B cell (primary cell): ENCODE measurements at places on chromosomes 3 and 15. TPM values are rescaled to one million over a fixed set of nuclear protein-coding genes. Genes with fewer than 3 reads are reported as not detected.

DNA sequence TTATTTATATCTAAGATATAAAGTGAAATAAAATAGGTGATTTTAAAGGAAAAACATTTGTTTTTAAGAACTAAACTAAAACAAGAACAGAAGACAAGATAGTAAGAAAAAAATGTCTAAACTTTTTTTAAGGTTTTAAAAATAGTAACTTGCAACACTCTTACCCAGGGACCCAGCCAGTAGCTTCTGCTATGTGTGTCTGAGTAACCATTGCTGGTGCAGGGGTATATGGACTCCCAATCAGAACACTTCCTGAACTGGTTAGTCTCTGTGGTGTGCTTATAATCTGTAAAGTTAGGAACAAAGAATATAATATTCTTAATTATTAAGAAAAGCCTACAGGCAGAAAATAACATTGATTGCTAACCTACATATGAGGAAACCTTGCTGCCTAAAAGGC, 118.4 kb downstream of the ATP1B3 start:
- H3K27ac ChIP-seq: no peak overlapping the region
- peaks cover 2% of the 10 kb centered on the region for H3K36me3 ChIP-seq
- H3K27me3 ChIP-seq: no peaks in the 10 kb centered on the region
- no peak overlapping the region for H3K4me3 ChIP-seq
- no peak for DNase-seq

FETUB gene
- not detected in 2 replicates for total RNA-seq

SLC22A14 gene
- total RNA-seq: not detected in 2 replicates

FBXL22 gene
- total RNA-seq: 2.0 and 2.5 TPM in 2 replicates

DNA sequence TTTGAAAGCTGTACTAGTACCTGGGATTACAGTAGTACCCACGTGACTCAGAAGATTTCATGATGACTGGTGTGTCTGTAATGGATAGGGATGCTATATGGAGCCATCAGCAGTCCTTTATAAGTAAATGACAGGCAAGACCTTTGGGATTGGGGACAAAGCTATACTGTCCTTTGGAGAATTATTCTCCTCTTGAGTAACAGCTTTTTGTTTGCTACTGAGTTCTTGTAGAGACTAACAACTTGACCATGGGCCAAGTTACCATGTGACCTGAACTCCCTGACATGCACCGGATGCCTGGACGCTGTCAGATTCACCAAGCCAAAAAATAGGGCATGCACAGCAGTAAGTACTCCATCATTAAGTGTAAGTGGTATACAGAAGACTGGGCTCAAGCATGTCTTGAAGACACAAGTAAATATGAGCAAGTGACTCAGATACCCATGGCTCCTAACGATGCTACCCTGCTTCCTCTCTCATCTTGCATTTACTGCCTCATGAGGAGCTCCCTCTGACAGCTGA, 12.9 kb downstream of the SEC11A start:
- H3K4me1 ChIP-seq: peaks cover 9% of the 10 kb centered on the region
- H3K27me3 ChIP-seq: no peaks in the 10 kb centered on the region
- H3K27ac ChIP-seq: no peak overlapping the region
- no peak overlapping the region for H3K4me3 ChIP-seq

CLEC3B gene
- 0.34 TPM in 1 of 2 replicates, not detected in the other for total RNA-seq

DNA sequence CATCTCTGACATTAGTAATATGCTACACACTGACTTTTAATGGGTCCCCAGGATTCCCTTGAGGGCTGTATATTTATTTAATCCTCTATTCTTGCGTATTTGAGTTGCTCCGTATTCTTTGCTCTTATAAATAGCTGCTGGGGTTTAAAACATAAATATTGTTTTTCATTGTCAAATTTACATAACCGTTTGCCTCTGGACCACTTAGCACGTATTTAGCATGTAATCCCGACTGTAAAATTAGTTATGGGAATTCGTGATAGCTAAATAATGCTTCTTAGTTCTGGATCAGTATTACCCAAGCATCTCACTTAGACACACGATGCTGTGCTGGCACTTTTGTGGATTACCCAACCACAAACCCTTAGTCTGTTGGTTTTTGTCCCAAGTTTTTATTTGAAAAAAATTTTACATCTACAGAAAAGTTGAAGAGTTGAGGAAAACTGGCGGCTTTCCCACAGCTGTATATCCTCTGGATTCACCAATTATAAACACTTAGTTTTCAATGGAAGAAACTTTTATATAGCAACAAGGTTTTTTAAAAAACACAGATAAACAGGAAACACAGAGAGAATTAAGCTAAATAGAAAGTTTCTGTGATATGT, 296.8 kb upstream of the TPM1 start:
- no peaks in the 10 kb centered on the region for H3K4me1 ChIP-seq
- DNase-seq: no peak
- H3K27ac ChIP-seq: no peak overlapping the region
- no peaks in the 10 kb centered on the region for H3K27me3 ChIP-seq
- H3K4me3 ChIP-seq: no peak overlapping the region
- no peaks in the 10 kb centered on the region for H3K36me3 ChIP-seq

DNA sequence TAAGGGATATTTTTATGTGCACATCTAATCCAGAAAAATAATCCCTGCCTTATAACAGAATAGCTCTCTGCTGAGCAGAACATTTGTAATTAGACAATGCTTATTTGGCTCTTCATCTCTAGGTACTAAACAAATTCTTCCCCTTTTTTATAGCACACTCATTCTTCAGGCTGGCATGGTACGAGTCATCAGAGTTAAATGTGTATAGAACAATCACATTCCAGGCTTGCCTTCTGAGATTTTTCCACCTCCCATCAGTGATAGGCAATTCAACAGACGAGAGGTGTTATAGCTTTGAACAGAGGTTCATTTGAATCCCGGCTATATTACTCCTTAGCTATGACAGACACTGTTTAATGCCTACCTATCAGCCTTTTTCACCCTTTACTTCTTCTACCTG, 21.4 kb upstream of the SPPL2A start:
- H3K4me3 ChIP-seq: no peak overlapping the region
- H3K36me3 ChIP-seq: no peaks in the 10 kb centered on the region
- DNase-seq: no peak
- no peak overlapping the region for H3K27ac ChIP-seq

SLMAP gene
- 67.2 and 70.8 TPM in 2 replicates for total RNA-seq

- no peaks in the 10 kb centered on the region for H3K4me1 ChIP-seq
- no peaks in the 10 kb centered on the region for H3K36me3 ChIP-seq
- no peaks in the 10 kb centered on the region for H3K27me3 ChIP-seq
These were observed 629.1 kb downstream of the MECOM start for GRCh38 chr3:169034401-169034800.

NUDT16 gene
- 17.6 and 19.1 TPM in 2 replicates for total RNA-seq

- no peak overlapping the region for H3K27ac ChIP-seq
- no peaks in the 10 kb centered on the region for H3K4me1 ChIP-seq
- no peaks in the 10 kb centered on the region for H3K36me3 ChIP-seq
- DNase-seq: no peak
- H3K4me3 ChIP-seq: no peak overlapping the region
- no peaks in the 10 kb centered on the region for H3K27me3 ChIP-seq
These were observed 92.0 kb upstream of the VEPH1 start for GRCh38 chr3:157595259-157595658.

DNA sequence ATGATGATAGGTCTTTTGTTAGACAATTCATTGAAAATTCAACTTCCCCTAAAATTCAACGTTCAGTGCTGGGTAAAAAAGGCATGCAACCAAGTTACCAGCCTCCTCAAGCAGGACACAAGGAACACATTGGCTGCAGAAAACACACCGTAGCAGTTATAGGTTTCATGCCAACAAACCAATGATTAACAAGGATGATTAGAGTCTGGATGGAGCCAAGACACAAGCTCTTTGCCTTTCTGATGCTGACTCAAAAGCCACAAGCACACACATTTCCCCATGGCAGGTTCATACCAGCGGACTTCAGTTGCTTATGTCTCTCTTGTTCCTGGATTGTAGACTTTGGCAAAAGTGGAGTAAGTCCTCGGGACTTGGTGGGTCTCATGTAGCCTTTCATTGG, 105.8 kb downstream of the DHX30 start:
- no peak overlapping the region for H3K4me3 ChIP-seq
- no peaks in the 10 kb centered on the region for H3K4me1 ChIP-seq
- no peak overlapping the region for H3K27ac ChIP-seq
- H3K27me3 ChIP-seq: no peaks in the 10 kb centered on the region

PLA2G4E gene
- total RNA-seq: not detected in 2 replicates

GPR87 gene
- not detected in 2 replicates for total RNA-seq

- no peak for DNase-seq
- no peak overlapping the region for H3K27ac ChIP-seq
- no peaks in the 10 kb centered on the region for H3K27me3 ChIP-seq
- H3K4me1 ChIP-seq: peaks cover 24% of the 10 kb centered on the region
- H3K36me3 ChIP-seq: peaks cover 4% of the 10 kb centered on the region
- H3K4me3 ChIP-seq: no peak overlapping the region
These were observed 7.0 kb downstream of the SUCLG2 start for GRCh38 chr3:67647390-67647878.

DNA sequence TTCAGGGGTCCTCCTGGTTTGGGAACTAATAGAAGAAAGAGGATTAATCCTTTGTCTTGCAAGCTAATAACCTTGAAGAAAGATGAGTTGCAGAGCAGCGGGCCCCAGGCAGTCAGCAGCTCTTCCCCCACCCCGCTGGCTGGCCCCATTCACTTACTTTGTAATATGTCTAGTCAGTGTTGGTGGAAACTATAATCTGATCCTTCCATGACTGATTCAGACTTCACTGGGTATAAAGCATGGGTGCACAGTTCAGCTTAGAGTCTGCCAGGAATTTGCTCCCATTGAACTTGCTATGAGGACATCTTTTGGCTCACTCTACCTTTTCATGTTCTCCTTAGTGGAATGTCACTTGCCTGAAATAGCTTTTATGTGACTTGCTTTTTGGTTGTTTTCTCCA, 117.7 kb downstream of the CCNL1 start:
- H3K4me1 ChIP-seq: peaks cover 4% of the 10 kb centered on the region
- DNase-seq: no peak
- no peaks in the 10 kb centered on the region for H3K36me3 ChIP-seq
- H3K27me3 ChIP-seq: no peaks in the 10 kb centered on the region

DNA sequence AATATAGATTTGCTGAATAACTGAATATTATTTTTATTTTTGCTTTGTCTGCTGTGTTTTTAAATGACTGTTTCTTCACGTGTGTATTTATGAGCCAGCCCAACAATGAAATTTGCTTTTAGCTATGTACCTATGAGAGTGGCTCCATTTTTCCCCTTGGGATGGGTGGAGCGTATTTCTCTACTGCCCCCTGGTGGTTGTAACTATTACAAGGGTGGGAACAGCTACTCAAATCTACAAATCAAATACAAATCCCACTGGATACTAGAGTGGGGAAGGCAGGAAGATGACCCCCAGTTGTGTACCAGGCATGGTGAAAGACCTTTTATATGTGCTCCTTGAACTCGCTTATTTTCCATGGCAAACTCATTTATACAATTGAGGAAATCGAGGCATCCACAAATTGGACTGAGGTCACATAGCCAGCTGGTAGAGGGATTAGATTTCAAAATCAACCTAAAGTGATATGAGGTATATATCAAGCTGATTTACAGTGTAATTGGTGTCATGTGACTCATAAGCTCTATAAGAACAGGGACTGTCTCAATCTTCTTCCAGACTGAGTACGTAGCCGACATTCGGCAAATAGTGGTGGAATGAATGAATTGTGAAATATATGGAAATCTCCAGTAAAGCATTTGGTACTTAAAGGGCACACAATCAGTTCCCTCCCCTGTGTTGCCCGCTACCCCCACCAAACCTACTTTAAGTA, 69.5 kb upstream of the VEPH1 start:
- no peaks in the 10 kb centered on the region for H3K36me3 ChIP-seq
- H3K27ac ChIP-seq: no peak overlapping the region
- peaks cover 3% of the 10 kb centered on the region for H3K27me3 ChIP-seq

GRK7 gene
- not detected in 2 replicates for total RNA-seq

- H3K36me3 ChIP-seq: no peaks in the 10 kb centered on the region
- no peaks in the 10 kb centered on the region for H3K27me3 ChIP-seq
- H3K4me1 ChIP-seq: no peaks in the 10 kb centered on the region
- no peak for DNase-seq
- no peak overlapping the region for H3K27ac ChIP-seq
These were observed 115.4 kb upstream of the C15orf61 start for GRCh38 chr15:67405208-67406191.

GADL1 gene
- not detected in 2 replicates for total RNA-seq

VGLL4 gene
- total RNA-seq: 29.0 and 30.2 TPM in 2 replicates

ZNF385D gene
- total RNA-seq: not detected in 2 replicates

CISH gene
- 2.3 and 2.4 TPM in 2 replicates for total RNA-seq

EIF4E3 gene
- total RNA-seq: 4.2 and 5.0 TPM in 2 replicates

SEMA3G gene
- total RNA-seq: 0.27 and 0.42 TPM in 2 replicates

DNA sequence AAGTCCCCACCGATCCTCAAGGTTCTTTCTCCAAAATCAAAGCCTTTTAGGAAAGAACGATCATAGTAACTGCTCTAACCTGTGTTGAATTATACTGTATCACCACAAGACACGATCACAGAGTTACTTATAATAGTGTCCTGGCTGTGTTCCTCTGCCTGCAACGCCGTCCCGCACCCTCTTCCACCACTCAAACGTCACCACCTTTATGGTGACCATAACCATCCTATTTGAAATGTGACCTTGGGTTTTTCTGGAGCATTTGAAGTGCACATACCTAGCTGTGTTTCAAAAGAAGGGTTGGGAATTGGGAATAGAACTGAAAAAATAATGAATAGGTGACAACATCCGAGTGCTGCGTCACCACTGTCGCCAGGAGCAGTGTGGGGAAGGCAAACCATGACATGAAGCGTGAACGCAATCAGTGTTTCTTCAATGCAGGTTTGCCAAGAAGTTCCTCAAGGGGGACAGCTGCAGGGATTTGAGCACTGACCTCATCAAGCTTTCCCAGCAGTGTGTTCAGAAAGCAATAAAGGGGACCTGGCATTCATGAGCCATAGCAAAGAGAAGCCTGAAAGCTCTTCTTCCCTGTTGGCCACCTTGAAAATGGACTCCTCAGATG, 769 bp upstream of the SELENOS start:
- no peak overlapping the region for H3K27ac ChIP-seq
- H3K27me3 ChIP-seq: no peaks in the 10 kb centered on the region
- no peak for DNase-seq
- H3K36me3 ChIP-seq: peaks cover 9% of the 10 kb centered on the region
- H3K4me3 ChIP-seq: peak overlapping the region; percentile 96

C3orf85 gene
- not detected in 2 replicates for total RNA-seq

CELF6 gene
- 4.3 and 5.3 TPM in 2 replicates for total RNA-seq

GRCh38 chr3:197970588-197970987, 10.6 kb downstream of the LMLN start:
- H3K27ac ChIP-seq: no peak overlapping the region
- no peaks in the 10 kb centered on the region for H3K4me1 ChIP-seq
- H3K36me3 ChIP-seq: no peaks in the 10 kb centered on the region
- H3K4me3 ChIP-seq: no peak overlapping the region
- no peak for DNase-seq
